ENCODE measurements at places on chromosomes 5 and 9.

DNA sequence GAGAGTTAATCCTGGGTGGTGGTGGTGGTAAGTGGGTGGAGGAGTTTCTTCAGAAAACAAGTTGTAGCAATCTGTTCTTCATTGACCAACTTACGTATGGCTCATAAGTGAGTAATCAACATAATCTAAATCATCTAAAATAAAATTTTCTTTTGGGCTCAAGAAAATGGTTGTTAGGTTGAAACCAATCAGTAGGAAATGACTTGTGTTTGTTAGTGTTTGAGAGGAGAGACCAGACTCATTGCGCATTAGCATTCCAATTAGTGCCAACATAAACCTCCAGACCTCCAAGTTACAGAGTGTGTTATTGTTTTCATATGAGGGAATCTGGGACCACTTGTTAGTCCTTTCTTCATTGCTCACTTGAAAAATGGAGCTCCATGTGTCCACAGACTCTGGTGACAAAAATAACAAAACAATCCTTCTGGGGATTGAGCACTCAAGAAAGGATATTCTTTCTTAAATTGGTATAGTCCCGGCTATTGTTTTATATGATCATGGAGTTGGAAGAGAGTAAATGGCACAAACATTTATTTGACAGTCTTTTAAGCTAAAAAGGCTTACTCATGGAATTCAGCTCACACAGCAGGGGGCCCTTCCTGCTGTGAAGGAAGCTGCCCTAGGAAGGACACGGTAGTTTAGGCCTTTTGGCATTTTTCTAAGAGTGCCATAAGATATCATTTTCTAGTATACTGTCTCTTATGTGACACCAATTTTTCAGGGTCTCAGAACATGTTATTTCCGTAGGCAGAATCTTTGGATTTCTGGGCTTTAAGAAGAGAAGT, 441.1 kb downstream of the EBF1 start:
- no peak for DNase-seq

- peak; percentile 78 for DNase-seq
Observed at GRCh38 chr9:122350577-122351355, 20.1 kb upstream of the PTGS1 start.

DNA sequence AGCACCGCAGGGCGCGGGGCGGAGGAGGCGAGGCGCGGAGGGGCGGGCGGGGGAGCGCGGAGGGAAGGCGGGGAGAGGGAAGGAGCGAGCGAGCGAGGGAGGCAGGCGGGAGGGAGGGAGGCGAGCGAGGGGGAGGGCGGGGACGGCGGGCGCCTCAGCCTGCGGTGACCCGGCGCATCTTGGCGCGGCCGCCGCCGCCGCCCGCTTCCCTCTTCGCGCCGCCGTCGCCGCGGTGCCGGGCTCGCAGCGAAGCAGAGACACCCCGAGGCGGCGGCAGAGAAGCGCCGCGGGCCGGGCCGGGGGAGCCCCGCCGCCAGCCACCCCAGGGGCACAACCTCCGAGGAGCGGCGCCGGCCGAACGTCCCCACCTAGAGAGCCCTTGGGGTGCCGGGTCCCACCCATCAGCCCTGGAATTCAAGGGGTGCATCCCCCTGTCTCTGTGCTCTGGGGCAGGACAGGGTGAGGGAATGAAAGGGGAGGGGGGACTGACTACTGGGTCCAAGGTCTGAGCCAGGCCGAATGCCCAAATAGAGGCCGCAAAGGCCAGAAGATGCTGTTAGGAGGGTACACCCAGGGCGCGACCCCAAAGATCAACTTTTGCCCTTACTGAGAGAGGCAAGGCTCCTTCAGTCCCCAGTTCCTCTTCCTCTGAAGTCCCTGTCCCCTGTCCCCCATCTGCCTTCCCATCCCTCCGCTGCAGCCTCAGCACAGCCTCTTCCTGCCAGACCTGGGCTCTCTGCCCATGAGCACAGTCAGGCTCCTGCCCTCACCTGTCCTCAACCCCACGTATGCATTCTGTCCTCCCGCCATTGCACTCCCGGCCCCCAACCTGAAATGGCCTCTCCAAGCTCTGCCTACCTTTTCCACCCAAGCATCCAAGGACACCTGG, at the start of gene ADAMTS2:
ADAMTS2 (minus strand) TSS at position 29 of the 889 bp plus-strand sequence. CDS start 133 bp downstream, outside the sequence.
- peak; percentile 52 for DNase-seq

GRCh38 chr9:88829276-88829675, 162.0 kb upstream of the S1PR3 start:
- DNase-seq = no peak

DNA sequence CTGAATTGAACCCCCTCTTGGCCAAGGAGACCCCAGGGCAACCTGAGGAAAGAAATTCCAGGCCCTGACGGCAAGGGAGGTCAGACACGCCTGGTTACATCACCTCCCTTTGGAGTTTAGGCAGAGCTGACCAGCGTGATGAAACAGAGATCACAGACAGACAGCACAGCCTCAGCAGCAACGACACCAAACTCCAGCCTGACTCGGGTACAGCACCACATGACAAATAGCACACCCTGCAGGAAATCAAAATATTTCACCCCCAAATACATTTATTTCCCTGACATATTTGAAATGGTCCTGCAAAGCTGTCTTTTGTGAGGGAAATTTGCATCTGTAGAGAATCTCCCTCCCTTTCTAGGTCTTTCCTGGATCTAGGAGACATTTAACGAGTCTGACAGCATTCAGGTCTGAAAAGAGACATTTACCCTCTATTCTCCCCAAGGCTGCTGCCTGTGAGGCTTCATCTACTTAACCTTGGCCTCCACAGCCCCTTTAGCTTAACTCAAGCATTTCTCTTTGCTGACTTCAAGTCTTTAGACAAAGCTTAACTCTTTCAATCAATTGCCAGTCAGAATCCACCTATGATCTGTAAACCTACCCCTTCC, 2.6 kb downstream of the QSOX2 start:
- no peak for DNase-seq

DNA sequence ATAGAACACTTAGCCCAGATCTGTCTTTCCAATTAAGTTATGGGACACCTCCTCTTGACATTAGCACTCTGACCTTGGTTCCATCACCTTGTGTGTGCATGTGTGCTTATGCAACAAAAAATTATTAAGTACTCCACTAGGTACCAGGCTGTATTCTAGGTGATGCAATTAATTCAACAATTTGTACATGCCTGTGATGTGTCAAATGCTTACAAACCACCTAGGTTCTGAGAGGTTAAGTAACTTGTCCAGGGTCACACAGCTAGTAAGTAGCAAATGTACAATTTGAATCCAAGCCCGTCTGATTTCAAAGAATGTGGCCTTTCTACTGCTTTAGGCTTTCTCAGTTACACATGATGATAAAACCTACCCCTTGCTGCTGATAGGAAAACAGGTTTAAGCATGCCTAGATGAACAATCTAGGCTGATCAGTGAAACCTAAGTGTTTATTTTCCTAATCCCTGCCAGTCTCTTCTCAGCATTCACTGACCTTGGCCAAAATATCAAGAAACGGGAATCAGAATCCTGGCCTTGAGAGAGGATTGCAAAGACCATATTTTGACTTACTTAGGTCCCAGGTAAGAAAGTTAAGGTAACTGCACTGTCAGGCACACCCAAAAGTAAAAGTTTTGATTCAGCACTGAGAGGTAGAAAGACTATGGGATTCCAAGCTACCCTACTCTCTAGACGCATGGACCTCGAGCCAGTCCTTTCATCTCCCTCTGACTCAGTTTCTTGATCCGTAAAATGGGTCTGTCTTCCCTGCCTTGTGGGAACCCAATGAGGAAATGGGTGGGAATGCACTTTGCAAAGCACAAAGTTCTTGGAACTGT, 1.0 kb downstream of the TBC1D2 start:
- no peak for DNase-seq

- DNase-seq = peak; percentile 48
Observed at GRCh38 chr9:130172858-130173665, 858 bp downstream of the NCS1 start.

- DNase-seq = no peak
Observed at GRCh38 chr5:94807985-94808384, 189.5 kb downstream of the SLF1 start.

- no peak for DNase-seq
Observed at GRCh38 chr9:74407166-74407565, 90.0 kb upstream of the RORB start.

DNA sequence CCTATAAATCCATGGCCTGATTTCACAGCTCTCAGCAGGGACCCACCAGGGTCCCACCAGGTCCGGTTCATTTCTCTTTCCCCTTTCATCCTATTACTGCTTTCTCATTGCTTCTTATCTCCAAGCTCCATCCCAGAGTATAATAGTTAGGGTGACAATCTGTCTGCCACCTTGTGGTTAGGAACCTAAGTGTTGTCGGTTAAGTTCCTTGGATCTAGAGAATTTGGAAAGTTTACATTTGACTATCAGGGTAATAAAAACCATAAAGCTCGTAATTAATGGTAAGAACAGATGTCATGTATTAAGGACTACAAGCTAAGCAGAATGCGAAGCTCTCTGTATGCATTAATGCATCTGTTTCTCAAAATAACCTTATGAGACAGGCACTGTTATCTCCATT, 259.1 kb downstream of the SH3GL2 start:
- no peak for DNase-seq

DNA sequence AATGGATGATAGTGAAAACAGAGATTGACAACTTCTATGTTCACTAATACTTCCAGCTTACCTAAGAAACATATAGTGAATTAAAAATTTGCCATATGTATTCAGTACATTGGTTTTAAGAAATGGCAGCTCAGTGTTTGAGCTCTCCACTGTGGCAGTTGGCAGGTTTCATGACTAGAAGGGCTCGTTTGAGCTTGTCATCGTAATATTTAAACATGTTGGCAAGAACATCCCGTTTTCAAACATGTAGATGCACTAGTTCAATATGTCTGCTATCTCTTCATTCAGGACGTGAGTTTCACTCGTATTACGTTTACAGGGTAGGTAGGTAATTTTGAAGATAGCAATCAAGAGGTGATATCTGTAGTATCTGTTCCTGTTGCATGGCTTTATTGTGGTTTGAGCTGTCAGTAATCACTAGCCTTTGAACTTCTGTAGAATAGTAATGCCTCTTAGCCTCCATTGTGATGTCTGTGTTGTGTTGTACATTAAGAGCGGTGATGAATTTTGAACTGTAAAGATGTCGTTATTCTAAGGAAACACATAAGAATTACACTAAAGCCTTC, 74.8 kb downstream of the NLN start:
- no peak for DNase-seq

- DNase-seq = no peak
Observed at GRCh38 chr5:168305281-168305680, 13.8 kb downstream of the WWC1 start.

DNA sequence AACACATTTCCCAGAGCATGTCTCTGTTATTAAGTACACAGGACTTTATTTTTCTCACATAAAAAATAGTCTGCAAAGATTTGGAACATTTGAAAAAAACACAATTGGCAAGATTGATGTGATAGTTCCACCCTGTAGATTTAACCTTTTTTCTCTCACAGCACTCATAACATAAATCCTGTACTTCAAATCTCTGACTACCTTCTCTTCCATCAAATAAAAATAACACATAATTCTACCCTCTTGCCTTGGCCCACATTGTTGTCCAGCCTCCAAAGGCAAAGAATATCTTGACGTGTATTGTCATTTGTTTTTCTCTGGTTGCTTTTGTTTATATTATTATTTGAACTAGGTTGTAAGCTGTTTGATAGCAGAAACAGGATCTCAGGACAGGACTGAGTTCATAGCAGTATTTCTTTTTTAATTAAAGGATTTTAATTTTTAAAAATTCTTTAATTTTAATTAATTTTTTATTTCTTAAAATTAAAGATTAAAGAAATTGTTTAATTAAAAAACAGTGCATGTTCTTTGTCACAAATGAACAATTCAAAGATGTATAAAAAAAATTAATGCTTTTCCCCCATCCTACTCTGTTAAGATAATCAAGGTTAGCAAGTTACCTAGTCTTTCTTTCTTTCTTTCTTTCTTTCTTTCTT, 69.1 kb upstream of the PCSK1 start:
- DNase-seq = no peak

- DNase-seq = no peak
Observed at GRCh38 chr5:117761186-117761585, 1186.6 kb upstream of the SEMA6A start.

- DNase-seq = no peak
Observed at GRCh38 chr5:129022599-129022998, 57.3 kb downstream of the SLC27A6 start.

DNA sequence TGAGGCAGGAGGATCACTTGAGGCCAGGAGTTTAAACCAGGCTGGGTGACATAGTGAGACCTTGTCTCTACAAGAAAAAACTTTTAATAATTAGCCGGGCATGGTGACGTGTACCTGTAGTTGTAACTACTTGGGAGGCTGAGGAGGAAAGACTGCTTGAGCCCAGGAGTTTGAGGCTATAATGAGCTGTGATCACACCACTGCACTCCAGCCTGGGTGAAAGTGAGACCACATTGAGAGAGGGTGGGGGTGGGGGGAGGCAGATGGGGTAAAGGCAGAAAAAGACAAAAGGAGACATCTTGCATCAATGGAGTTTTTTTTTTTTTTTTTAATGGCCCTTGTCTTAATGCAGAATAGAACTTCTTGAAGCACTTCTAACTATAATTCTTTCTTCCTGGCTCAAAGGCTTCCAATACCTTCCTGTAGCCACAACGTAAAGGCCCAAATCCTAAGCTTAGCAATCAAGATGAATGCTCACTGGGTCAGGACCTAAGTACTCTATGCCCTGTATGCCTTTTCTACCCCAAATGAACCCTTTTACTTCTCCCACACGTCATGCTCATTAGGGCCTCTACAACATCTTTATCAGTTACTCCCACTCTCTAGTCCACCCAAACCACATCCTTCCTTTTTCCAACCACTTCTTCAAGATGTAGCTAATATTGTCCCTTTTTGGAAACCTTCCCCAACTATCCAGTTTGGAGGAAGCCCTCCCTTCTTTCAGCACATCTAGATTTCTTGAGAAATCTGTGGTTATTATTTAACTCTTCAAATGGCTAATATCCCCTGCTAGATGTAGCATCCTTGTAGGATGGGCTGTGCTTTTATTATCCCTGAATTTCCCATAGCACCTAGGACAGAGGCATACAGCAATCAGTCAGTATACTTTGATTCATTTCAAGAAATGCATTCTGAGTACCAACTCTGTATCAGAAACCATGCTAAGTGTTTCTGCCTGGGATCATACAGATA, 40.8 kb downstream of the CSF2 start:
- DNase-seq = no peak

All from body of pancreas (tissue), 4 donors.